ENCODE measurements at places on chromosomes 6 and 20. TPM values are rescaled to one million over a fixed set of nuclear protein-coding genes. Genes with fewer than 3 reads are reported as not detected.

DNA sequence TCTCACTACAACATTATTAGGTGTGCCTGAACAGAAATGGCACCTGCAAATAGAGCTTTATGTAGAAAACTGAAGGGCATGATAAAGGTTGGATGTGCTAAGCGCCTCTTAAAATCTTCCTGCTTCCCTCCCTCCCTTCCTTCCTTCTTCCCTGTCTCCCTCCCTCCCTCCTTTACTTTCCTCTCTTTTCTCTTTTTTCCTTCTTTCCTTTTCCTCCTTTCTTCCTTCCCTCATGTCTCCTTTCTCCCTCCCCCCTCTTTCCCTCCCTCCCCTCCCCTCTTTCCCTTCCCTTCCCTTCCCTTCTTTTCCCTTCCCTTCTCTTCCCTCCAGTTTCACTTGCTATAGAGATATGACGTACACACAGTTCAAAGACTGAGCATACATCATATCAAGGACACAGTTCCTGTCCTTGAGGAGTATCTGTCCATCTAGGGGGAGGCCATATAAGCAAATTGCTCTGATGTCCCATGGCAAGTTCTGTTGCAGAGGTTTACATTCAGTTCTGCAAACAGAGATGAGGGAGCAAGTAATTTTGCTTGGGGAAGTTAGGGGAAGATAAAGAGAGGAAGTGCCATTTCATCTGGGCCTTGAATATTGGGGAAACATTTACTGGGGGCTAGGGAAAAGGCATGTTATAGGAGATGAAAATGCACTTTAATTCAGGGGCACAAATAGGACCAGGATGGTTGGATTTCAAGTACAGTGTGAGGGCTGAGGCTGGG lies 79.0 kb upstream of the EEF1E1 start:
- DNase-seq = no peak

IRAK1BP1 gene
- 1.1 TPM for total RNA-seq

DNA sequence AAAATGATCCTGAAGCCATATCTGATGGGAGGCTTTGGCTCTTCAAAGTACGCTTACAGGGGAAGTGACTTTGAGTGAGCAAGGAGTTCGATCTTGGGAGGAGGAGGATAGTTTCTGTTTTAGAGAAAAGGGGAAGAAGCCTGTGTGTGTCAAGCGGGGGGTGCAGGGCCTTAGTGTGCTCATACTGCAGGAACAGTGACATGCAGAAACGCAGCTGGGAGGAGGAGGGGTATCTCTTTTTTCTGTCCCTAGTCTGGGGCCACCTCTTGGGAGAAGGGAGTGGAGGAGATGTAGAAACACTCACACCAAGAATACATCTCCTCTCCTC lies 19.8 kb downstream of the SIRPD start:
- no peak for DNase-seq

GRCh38 chr6:53119772-53120409 lies 28.8 kb downstream of the GCM1 start:
- no peak for DNase-seq

DNA sequence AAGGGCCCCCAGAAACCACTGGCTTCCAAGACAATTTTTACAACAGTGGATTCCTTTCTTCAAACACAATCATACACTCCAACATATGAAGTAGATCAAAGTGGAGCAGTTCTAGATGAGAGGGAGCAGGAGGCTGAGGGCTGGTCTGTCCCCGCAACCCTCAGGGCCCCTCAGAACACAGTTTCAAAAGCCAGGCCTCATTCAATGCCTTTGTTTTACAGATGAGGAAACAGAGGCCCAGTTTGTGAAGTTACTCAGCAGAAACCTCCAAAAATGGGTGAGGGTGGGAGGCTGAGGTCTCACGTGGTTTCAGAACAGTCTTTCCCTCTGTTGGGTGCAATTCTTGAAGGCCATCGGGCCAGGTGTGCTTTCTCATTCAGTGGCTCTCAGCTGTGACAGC lies 134.9 kb downstream of the SCML4 start:
- no peak for DNase-seq
